NCI-H526 (cell line): ENCODE measurements at places on chromosomes 1 and 21.

GRCh38 chr1:201016943-201017827 is 6.3 kb downstream of the KIF21B start:
- no peak for DNase-seq

DNA sequence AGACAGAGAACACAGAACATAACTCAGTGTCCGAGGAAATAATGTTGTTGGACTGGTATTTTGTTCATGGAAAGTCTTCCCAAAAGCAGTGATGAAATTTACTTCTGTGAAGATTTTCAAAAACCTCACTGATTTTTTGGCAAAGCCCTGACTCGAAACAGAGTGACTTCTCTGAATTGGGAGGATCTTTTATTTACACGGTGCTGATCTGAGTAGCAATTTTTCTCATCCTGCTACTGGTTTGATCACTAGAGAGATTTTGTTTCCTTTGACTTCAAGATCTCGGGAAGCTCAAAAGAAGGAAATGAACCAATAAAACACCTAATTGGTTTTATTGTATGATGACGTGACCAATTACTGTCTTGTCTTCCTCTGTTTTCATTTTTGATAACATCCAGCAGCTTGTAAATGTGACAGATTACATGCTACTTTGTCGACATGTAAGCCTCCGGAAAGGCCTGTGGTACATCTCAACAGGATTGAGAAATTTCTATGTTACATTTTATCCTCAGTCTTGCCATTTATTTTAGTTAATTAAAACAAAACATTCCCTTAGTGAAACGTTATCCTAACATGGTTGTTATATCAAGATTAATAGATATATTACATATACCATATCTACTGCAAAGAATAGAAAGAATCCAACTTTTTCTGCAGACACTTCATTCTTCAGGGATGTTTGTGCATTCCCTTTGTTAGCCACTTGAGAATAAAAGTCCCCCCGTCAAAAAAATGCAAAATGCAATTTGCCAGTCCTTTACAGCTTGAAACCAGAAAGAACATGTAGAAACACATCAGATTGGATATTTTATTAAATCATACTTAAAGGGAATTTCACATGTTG is 42.8 kb upstream of the IFI44L start:
- no peak for DNase-seq

- no peak for DNase-seq
These were observed 4.4 kb upstream of the XPR1 start for GRCh38 chr1:180627411-180627810.

GRCh38 chr1:212651977-212652376 is 43.4 kb downstream of the ATF3 start:
- DNase-seq: no peak
